ENCODE measurements at places on chromosomes 5 and 9.
A peak's percentile ranks its signal among the peaks of the same experiment; 100 is the strongest.

DNA sequence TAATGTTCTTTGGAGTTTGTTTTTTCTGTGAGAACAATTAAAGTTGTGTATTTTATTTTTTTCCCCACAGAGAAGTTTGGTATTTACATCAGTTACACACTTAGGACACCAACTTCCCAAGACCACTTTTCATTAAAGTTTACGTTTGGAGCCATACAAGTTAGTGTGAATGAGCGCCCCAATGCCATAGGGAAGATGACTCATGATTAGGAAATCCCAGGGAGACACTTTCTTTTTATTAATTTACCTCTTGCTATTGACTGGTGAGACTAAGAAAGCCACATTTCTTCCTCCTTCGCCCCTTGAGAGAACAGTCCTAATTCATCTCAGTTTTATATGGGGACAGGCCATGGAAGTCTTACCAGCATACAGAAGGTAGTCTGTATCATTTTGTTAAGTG, 57.1 kb downstream of the EDIL3 start:
- DNase-seq = no peak

GRCh38 chr5:151611127-151611775, 20.1 kb upstream of the FAT2 start:
- no peak for DNase-seq

- no peak for DNase-seq
Observed at GRCh38 chr9:136931611-136932130, 12.9 kb downstream of the FBXW5 start.

DNA sequence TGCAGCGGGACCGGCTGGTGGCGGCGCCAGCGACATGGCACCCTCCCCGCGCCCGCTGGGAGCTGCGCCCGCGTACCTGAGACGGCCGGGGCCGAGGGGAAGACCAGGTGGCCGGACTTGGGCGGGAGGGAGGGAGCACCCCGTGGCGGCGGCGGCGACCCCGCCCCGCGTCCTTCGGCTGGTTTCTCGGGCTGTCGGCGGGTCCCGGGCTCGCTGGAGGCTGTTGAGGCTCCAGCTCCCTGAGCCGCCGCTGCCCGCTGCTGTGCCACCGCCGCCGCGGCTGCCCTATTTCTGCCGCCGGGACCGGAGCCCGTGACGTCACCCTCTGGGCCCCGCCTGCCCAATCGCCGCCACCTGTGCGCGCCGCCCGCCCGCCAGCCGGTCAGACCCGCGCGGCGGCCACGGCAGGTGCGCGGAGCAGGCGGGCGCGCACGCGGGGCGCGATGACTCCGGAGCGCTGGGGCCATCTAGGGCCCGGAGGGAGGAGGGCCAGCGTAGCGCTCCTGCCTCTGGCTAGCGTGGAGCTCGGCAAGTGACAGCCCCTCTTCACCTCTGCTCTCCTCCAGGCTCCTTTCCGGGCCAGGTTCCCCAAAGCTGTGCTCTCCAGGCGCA, at the start of gene FSTL4:
Gene FSTL4 (minus strand): TSS at position 293 of the 612 bp plus-strand sequence.
- peak; percentile 82 for DNase-seq

GRCh38 chr5:1769752-1770442, 29.7 kb downstream of the MRPL36 start:
- no peak for DNase-seq

DNA sequence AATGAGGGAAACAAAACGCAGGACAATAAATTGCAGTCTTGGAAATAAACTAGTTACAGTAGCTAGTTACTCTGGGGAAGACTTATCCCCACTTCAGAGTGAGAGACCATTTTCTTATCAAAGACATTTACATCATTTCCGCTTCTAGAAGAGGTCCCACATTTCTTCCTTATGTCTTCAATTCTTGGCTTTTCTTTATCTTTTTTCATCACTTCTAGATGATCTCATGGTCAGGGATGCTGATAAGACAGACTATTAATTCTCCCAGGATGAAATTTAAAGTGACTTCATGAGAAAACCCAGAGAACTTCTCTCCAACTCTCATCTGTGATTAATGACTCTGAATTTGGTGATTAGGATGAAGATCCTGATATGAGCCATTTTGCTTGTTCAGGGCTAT, 229.1 kb downstream of the MTRR start:
- no peak for DNase-seq

- peak; percentile 35 for DNase-seq
Observed at GRCh38 chr5:114789773-114790402, 379.8 kb downstream of the TRIM36 start.

GRCh38 chr9:115668521-115668920, 485.1 kb upstream of the PAPPA start:
- no peak for DNase-seq

DNA sequence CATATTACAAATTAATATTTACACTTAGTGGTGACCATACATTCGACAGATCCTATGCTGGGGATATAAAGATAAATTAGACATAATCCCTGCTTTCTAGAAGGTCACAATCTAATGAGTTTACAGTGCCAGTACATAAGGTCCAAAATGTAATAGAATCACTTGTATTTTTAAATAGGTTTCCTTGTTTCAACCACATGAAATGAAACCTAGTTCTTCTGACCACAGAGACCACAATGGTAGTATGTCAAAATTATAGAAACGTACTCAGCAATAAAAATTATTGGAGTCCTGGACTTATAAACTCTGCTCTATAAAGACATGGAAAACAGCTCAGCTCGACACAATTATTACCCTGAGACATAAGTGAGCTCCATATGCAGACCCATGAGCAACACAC, 444.3 kb downstream of the SPOCK1 start:
- DNase-seq = no peak

- no peak for DNase-seq
Observed at GRCh38 chr9:20041697-20042081, 252.9 kb upstream of the SLC24A2 start.

DNA sequence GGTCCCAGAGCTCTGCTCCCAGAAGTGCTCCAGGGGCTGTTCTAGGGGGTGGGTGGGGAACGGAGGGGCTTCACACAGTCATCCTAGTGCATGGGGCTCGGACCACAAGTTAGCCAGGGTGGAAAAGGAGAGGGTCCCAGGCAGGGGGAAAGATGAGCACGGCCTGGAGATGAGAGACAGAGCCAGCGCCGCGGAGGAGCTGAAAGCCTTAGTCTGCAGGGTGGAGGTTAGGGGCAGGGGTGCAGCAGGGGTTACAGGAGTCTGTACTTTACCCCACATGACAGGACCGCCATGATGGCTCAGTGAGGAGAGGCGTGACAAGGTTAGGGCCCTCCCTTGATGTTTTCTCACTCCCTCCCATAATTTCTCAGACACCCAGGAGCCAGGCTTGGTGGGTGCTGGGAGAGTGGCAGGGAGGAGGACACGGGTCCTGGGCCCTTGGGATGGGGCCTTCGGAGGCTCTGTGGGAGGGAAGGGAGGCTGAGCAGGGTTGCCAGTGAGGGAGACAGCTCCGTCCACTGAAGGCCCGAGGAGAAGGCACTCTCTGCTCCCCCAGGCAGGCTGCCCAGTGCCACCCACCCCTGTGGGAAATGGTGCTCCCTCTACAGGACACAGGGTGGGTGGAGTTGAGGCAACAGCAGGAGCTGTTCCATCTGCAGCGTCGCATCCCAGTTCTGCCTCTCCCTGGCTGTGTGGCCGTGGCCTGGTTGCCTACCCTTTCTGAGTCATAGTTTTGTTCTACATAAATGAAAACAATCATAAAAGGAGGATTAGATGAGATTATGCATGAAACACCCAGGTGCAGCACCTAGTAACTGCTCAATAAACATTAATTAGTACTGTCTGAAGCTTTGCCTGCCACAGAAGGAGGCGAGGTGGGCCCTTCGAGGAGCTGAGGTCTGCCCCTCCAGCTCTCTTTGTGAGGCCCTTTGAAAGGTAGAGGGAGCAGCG, 66.2 kb downstream of the NDST1 start:
- DNase-seq = no peak

Measured in RPMI8226 (cell line).